ENCODE measurements at places on chromosomes 6 and 20.
A peak's percentile ranks its signal among the peaks of the same experiment; 100 is the strongest.

GRCh38 chr6:138025528-138025978 lies 81.7 kb downstream of the PERP start:
- no peak for DNase-seq

DNA sequence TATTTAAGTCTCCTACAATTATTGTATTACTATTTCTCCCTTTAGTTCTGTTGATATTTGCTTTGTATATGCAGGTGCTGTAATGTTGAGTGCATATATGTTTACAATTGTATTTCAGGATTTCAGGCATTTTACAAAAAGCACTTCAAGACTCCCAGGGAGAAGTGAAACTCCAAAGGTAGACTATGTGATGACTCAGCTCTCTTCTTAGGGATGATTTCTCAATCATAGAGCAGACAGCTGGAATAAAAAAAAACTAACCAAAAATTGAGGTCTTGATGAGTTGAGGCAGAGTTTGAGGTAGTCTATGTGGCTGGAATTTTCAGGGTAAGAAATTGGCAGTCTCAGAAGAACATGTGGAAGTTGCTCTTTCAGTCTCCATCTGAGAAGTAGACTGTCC lies 786.1 kb downstream of the TFAP2A start:
- no peak for DNase-seq

- no peak for DNase-seq
Observed at GRCh38 chr6:3913077-3913957, 64.1 kb downstream of the FAM50B start.

- no peak for DNase-seq
Observed at GRCh38 chr20:50717974-50718761, 13.2 kb upstream of the PARD6B start.

DNA sequence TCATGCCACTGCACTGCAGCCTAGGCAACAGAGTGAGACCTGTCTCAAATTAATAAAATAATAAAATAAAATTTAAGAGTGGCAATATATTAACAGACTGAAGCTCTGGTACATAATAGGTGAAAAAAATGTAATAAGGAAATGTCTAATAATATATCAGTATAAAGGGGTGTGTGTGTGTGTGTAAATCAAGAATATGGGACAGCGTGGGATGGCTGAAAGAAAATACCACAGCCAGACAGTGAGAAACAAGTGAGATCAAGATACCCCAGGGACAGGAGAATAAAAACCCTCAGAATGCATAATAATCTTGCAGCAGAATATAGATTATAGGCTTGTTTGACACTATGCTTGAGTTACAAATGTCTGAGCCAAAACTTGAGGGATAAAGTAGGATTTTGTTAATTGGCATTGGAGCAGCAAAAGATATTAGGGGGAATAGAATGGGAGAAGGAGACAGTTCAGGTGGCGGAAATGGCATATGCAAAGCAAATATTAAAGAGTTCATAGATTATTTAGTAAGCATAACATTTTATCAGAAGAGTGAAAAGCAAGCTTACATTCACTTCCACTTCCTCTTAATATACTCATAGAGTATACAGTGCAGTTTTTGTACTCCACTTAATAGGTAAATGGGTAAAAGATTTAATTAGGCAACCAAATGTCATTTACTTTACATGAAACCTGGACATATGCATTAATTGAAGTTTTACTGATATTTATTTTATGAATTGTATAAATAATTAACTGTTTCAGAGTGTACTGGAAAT lies 398.5 kb upstream of the GJE1 start:
- DNase-seq: no peak

- no peak for DNase-seq
Observed at GRCh38 chr6:147826698-147827097, 318.2 kb downstream of the SAMD5 start.

GRCh38 chr6:3761989-3762270 lies 10.4 kb upstream of the PXDC1 start:
- DNase-seq: no peak

DNA sequence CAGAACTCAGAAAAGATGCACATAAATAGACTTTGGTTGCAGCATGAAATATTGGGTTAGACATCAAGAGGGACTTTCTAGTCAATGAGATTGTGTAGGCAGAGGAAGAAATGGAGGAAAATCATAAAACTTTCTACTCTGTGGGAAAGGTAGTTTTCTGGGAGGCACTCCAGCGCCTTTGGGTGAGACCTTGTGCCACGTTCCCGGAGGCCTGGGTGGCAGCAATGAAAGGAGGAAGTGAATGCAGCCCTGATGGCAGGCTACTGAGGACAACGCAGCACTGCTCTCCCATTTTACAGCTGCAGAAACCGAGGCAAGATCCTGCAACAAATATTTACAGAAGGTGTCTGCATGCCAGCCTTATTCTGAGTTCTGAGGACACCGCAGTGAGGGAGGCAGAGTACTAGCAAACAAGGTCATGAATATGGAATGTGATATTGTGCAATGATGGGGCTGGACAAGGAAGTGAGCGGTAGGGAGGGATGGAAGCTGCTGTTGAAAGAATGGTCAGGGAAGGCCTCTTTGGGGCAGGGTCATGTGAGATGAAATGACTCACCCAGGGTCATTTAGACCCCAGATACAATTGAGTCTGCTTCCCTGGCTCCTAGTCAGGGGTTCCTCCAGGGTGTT lies 159.1 kb downstream of the TFAP2C start:
- no peak for DNase-seq

DNA sequence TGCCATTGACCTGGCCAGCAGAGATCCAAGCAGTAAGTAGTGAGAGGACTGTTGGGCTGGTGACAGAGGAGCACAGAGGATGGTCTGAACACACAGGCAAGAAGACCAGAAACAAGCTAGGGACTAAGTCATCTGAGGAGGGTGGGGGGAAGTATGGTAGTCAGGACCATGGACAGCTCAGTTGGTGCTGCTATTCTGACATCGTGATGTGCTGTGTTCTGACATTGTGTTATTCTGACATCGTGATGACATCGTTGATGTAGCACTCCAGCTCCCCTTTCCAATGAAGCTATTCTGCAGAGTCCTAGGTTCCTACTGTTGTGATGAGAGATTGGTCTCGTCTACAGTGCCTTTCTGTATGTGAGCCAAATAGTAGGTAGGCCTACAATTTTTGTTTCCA lies 28.7 kb downstream of the CFAP206 start:
- DNase-seq: no peak

DNA sequence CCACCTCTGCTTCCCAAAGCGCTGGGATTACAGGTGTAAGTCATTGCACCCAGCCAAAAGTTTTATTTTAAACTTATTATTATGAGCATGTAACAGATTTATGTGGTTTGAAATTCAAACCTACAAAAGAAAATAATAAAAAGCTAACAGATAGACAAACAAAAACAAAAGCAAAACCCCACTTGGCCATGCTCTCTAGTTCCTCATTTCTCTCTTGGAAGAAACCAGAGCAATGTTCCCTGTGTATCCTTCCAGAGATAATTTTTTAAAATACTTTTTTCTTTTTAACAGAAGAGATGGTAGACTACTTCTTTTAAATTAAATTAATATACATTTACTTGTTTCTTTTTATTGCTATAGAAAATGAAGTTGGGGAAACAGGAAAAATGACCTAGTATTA lies 28.0 kb upstream of the SLC17A3 start:
- no peak for DNase-seq

GRCh38 chr20:3094848-3095629 lies 10.5 kb upstream of the AVP start:
- DNase-seq: no peak

DNA sequence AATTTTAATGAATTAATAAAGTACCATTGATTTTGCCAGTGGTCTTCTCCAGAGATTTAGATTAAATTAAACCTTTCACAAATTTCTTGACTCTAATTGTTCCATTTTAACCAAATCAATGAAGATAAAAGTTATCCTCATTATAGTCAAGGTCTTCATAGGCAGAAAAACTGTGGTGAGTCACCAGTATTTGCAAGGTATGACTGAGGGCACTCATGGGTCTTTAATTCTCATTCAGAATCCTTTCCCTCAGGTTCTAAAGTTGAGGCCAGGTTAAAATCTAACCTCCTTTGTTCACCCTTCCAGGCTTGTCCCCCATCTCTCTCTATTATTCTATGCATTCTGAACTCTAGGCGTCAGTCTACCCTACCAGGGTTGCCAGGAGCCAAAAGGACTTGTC lies 93.9 kb downstream of the JAG1 start:
- no peak for DNase-seq

DNA sequence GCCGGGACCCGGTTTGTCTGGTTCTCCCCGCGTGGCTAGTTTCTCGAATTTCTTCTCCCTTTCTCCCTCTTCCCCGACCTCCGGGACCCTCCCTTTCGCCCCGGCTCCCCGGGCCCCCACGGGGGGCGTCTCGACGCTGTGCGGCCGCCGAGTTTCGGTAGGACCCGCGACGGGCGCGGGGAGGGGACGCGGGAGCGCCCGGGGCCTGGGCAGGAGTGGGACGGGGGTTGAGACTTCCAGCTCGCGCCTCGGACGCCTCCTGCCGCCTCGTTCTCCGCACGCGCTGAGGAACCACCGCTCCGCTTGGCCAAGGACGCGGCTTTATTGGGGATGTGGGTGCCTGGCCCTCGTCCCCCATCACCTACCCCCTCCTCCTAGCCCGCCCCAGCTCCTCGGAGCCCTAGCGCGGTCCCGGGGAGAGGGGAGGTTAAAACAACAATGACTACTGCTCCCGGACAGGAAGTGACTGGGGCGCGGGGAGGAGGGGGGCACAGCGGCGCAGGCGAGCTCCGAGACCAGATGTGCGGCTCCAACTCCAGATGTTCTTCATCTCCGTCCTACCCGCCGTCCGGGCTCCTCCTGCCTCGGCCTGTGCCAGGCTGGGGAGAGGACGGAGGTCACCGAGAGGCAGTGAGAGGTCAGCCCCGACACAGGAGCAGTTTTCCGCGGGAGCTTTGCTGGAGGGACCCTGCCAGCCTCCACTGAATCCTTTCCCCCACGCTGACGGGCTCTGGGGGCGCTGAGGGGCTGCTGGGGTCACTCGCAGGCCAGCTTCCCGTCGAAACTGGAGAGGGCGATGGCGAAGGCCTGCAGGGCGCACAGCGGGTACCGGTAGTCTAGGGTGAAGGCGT lies 917 bp upstream of the TEAD3 start:
- peak; percentile 36 for DNase-seq

DNA sequence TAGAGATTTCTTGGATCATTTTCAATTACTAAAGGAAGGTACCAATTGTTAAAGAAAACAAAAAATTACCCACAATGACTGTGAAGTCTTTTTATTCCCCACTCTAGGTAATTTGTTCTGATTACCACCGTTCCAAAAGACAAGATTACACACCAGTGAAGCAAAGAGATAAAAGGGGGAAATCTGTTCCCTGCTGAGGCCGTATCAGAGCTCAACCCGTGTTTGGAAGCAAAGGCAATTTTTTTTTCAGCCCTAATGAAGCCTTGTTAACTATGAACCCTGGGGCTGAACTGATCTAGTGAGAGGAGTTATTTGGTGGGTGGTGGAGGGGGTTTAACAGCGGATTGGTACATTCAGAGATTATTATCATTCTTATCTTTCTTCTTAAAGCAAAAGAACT lies 128.5 kb downstream of the ALDH8A1 start:
- no peak for DNase-seq

GRCh38 chr6:104212977-104213668 lies 646.6 kb downstream of the HACE1 start:
- DNase-seq: no peak

DNA sequence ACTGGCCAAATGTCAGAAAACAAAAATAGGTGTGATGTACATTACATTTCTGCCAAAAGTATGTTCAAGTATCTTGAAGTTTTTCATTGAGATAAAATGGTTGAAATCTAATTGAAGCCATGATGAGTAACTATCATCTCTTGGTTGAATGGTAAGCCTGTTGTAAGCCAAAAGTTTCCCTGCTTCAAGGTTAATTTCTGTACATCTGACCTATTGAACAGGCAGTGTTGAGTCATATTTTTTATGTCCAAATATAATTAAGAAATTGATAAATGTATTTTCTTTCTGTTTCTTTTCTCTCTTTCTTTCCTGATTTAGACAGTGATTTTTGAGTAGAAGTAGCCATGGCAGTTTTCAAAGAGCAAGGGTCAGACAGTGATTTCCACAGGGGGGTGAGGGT lies 4.4 kb downstream of the RREB1 start:
- DNase-seq: no peak

- DNase-seq: no peak
Observed at GRCh38 chr6:53377793-53378192, 29.0 kb upstream of the ELOVL5 start.

DNA sequence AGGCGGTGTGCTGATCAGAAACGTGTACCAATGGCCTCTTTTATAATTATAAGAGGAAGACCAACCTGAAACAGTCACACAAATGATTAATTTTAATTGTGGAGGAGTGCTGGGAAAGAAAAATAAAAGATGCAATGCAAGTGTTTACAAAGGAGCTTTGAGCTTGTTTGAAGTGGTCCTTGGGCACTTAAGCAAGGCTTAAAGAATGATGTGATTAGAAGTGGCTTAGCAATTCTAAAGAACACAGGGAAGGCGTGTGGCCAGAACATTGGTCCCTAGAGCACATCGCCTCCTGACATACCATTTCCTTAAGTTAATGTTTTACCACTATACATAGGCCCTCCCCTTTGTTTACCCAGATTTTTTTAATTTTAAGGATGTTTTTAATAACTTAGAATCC lies 26.1 kb downstream of the PTPN1 start:
- DNase-seq: no peak

GRCh38 chr6:92369309-92369708 lies 1050.0 kb downstream of the EPHA7 start:
- DNase-seq: no peak

- DNase-seq: no peak
Observed at GRCh38 chr6:33748841-33749240, 2.1 kb upstream of the IP6K3 start.

DNA sequence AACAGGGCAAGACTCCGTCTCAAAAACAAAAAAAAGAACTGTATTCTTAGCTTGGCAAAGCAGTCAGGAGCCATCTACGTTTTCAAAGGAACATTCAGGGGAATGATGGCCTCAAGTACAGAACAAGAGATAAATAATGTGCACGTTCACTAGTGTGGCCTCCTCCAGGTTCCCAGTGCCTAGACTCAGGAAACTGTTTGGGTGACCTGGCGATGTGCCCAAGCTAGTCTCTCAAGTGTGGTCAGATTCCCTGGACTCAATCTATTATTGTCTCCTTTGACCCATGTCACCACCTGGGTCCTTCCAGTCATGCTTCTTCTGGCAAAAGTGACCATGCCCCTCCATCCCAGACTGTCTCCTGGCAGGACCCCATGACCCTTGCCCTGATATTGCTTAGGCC lies 23.7 kb downstream of the TRAF3IP2 start:
- no peak for DNase-seq

DNA sequence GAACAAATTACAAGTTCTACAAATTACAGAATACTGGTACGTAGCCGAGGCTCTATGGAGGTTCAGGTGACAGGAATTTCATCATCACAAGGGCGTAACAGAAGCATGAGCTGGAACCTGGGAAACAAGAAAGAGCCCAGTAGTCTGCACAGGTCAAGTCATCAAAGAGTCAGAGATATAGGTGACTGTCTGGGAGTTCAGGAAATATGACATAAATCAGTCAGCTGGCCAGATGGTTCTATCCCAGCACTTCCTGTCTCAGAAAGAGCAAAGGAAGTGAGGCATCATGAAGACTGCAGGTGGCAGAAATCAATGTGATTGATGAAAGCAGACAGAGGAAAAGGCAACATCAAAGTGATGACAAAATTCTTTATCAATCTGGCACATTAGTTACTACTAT lies 23.3 kb downstream of the MYCT1 start:
- no peak for DNase-seq
